Activated CD4-positive, alpha-beta T cell treated with anti-CD3 and anti-CD28 coated beads, Interleukin-2, amount 50 U/mL, for 4 hours (primary cell): ENCODE measurements at places on chromosomes 6 and 20.

DNA sequence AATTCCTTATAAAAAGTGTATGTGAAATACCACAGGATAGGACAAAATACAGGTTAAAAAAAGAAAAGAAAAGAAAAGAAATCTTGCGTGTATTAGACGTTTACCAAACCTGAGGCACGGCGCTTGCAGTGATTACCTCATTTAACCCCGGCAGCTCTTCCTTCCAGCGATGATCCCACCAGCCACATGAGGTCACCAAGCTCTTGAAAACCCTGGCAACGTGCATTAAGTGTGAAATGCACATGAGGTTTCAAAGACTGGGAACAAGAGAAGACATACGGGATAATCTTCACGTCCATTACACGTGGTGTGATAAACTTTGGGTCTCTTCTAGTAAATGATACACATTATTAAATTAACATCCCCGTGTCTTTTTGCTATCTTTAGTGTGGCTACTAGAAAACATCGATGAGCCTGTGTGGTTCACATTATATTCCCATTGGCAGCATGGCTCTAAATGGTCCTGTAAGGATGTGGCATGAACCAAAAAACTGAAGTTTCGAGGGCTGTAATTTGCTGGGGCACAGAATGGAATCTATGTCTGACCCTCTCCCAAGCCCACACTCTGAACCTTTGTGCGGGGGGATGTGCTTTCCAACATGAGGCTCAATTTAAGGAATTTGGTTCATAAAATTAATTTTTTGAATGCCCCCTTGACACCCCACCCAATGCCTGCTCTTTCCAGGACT is 59.2 kb upstream of the THBS2 start:
- DNase-seq = no peak

DNA sequence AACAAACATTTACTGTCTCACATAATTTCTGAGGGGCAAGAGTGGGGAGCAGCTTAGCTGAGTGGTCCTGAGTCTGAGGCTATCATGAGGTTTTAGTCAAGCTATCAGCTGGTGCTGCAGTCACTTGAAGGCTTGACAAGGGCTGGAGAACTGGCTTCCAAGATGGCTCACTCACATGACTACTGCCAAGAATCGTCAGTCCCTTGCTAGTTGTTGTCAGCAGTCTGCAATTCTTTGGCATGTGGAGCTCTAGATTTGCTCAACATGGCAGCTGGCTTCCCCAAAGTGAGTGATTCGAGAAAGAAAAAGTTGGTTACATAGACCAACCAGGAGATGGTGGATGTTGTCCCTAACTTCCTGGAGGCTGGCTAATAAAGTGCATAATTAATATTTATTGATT is 2.8 kb upstream of the LRRC1 start:
- no peak for DNase-seq

DNA sequence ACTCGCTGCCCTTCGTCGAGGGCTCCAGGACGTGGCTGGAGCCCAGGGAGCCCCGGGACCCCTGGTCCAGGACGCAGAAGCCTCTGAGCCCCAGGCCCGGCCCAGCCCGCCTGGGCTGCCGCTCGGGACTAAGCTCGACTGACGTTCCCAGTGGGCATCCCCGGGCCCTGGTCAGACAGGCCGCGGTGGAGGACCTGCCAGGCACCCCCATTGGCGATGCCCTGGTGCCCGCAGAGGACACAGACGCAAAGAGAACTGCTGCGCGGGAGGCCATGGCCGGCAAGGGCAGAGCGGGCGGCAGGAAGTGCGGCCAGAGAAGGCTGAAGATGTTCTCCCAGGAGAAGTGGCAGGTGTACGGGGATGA is 28.9 kb downstream of the ZNF831 start:
- DNase-seq = no peak

- DNase-seq = no peak
Observed at GRCh38 chr6:142835787-142836535, 109.0 kb downstream of the HIVEP2 start.

DNA sequence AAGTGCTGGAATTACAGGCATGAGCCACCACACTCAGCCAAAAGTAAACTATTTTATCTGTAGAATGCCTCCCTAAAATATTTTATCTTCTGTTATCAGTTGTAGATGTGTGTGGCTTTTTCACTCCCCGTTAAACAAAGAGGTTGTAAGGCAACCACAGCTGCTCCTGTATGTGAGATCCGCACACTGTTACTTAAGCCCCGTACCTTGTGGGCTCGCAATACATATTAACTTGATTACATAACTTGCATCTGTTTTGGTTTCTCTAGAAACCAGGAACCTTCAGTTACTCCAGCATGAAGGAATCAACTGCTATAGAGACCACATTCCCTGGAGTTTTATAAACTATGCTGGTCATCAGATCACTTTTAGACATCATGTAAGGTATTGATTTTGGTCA is 420.1 kb upstream of the SLC35B3 start:
- DNase-seq = no peak

DNA sequence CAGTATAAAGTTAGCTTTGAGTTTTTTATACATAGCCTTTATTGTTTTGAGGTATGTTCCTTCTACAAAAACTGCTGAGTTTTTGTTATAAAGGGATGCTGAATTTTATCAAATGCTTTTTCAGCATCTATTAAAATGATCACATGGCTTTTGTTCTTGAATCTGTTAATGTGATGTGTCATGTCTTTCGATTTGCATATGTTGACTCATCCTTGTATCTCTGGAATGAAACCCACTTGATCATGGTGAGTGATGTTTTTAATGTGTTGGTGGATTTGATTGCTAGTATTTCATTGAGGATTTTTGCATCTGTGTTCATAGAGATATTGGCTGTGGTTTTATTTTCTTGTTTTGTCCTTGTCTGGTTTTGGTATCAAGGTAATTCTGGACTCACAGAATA is 24.7 kb upstream of the BLCAP start:
- no peak for DNase-seq

DNA sequence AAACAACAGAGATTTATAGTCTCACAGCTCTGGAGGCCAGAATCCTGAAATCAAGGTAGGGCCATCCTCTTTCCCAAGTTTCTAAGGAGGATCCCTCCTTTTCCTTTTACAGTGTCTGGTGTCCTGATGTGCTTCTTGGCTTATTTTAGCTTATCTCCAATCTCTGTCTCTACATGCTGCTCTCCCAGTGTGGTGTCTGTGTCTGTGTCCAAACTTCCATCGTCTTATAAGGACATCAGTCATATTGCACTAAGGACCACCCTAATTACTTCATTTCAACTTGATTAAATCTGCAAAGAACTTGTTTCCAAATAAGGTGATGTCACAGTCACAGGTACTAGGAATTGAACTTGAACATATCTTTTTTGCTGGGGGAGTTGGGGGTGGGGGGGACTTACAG is 529.6 kb downstream of the DHX35 start:
- no peak for DNase-seq

DNA sequence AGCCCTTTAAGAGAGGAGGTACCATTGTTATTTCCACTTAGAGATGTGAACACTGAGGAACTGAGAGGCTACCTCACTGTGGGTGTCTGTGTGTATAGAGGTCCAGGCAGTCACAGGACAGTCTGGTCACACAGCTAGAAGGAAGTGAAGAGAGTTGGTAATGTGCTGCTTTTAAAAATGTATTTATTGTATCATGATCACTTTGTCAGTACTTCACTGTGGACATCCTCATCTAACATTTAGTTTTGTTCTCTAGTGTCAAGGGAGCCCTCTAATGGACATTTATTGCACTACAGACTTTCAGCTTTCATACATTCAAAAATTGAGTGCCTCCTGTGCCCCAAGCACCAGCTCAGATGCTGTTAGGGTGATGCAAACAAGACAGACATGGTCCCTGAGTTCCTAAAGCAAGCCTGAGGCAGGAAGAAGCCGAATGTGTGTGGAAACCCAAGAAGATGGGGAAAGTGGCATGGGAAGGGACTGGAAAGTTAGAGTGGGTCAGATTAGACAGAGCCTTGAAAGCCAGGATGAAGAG is 123.0 kb downstream of the SLC16A10 start:
- no peak for DNase-seq
